ENCODE measurements at places on chromosomes 1 and 21.

DNA sequence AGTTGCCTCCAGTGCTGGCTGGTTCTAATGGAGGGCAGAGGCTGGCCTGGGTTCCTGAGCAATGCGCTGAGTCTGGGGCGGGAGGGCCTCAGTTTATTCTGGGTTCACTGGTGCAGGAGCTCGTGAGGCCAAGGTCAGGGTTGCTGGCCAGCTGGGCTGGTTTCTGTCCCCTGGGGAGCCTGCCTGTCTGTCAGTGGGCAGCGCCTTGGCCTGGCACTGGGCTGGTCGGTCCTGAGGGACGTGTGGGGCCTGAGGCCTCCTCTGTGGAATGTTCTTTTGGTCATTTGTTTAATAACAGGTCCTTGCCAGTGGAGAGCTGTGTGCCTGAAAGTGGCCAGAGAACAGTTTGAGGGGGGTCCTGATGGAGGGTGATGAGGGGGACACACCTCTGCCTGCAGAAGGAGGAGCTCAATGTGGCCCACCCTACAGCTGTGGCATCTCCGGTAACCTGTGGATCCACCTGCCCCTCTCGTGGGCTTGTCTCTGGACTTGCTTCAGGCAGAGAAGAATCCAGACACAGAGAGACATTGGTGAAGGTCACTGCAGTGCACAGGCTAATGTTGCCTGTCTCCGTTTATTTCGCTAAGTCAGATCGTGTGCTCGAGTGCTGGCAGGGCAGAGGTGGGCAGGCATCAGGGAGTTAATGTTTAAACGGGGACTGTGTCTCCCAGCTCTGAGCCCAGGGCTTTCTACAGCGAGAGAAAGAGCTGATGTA lies 34.6 kb downstream of the COQ8A start:
- DNase-seq = no peak

DNA sequence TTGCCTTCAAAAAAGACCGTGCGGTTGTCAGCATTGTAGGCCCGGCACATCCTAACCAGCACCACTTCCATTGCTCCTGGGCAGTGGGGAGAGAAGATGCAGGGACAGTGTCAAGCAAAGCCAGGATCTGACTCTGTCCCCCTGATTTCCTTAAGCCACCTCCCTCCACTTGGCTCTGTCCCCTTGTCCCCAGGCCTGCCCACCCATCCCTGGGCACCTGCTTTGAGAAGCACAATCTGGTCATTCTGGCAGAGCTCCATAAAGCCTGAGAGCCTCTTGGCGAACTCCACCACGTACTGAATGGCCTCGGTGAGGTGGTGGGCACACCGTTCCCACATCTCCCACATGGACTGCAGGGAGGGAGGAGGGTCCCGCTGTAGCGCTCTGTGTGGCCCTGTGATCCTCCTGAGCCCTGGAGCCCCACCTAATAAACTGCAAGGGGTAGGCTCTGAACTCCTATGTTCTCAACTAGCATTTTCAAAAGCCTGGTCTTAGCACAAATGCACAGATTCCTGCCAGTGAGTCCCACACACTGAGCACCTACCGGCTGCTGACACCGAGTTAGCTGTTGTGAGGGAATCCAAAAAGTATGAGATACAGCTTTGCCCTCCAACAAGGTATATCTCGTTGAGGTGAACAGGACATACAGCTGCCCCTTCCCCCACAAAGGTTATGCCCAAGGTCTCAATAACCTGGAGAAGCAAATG lies 8.2 kb upstream of the LINGO4 start:
- DNase-seq = no peak

- no peak for DNase-seq
Observed at GRCh38 chr1:160620942-160621632, 25.8 kb downstream of the SLAMF1 start.

DNA sequence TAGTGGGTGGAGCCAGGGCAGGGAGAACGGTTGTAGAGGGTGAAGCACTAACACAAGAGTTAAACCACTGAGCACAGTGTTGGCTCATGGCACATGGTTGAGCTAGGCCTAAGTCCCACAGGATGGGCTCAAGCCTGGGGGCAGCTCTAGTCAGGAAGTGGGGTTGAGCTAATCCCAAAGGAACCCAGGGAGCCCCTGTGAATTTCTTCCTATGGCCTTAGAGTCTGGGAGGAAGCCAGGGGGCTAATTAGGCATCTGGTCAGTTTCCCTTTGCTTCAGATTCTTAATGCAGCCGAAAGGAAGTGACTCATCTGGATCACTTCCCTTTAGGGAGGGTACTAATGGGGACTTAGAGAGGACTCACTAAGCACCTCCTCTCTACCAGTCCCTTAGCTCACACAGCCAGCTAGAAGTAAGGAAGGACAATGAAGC lies 10.1 kb downstream of the CFAP45 start:
- no peak for DNase-seq

- DNase-seq = no peak
Observed at GRCh38 chr1:223553957-223554356, 111.5 kb downstream of the CAPN8 start.

DNA sequence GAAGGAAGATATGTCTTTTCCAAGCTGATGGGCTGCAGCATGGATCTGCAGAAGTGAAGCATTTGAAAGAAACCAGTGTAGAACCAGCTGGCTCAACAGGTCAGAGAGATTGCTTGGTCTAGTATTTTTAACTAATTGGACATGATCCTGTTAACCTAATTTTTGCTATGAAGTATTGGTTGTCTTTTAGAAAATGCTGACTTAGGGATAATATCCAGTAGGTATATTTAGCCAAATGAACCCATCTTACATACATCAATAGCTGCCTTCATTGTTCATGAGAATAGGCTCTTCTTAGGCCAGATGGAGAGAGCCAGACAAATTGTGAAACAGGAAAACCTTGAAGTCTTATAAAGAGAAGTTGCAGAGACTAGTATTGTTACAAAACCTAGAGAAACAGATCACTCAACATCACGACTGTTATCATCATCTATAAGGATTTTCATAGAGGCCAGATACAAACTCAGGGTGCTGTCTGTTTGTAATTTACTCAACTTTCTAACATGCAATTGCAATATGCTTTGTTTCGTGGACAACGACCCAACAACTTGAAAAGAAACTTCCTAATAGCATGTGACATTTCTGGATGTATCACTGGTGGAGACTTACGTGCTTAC lies 148.2 kb downstream of the DISC1 start:
- no peak for DNase-seq

GRCh38 chr1:90144820-90145219 lies 149.9 kb downstream of the ZNF326 start:
- DNase-seq = no peak

DNA sequence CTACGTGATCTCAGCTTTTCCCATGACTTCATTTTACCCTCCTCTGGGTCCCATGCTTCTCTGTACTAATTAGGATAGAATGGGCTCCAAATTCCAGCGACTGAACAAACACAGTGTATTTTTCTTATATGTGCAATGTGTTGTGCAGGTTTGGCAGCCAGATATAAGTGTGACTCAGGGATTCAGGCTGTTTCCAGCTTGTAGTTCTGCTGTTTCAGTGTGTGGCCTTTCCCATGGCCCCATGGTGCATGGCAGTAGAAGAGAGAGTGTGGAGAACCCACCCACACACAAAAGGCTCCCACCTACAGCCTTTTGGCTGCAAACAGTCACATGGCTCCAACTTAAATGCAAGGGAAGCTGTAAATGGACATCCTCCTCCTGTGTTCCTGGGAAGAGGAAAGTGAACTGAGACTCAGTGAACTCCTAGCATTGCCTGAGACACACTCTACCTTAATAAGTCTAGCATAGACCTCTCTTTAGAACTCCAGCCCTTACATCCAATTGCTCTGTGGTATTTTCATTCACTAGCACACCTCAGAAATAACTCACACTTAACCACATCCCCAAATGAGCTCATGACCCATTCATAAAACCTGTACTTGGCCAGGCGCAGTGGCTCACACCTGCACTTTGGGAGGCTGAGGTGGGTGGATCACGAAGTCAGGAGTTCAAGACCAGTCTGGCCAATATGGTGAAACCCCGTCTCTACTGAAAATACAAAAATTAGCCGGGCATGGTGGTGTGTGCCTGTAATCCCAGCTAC lies 58.7 kb downstream of the KIAA0040 start:
- DNase-seq = no peak

DNA sequence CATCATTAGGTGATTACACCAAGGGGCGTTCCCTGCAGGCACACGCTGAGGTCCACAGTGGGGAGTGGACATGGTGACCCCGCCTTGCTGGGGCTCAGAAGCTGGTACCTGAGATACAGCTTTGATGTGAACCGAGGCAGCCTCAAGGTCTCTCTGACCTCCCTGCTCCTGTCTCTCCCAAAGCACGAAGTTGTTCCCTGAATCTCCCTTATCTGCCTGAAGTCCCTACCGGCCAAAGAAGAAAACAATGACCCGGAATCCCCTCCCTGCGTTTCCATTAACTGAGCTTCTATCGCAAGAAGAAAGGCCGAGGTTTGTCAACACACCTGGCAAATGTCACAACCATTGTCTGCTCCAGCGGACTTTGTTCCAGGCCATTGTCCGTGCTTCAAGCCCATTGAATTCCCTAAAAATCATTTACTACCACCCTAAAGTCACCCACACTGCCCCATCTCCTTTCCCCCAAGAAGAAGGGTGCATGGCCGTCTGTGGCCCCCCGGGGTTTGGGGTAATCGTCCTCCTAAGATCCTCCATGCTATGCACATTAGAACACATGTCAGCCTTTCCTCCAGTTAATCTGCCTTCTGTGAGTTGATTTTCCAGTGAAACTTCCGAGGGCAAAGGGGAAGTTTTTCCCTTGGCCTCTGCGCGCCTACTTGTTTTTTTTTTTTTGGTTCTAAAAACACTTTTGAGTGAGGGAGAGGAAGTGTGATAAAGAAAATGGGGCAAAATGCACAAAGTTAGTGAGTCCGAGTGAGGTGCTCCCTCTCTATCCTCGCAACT lies 48.1 kb upstream of the COL18A1 start:
- no peak for DNase-seq

GRCh38 chr21:37139902-37140301 lies 66.8 kb downstream of the TTC3 start:
- DNase-seq = no peak

DNA sequence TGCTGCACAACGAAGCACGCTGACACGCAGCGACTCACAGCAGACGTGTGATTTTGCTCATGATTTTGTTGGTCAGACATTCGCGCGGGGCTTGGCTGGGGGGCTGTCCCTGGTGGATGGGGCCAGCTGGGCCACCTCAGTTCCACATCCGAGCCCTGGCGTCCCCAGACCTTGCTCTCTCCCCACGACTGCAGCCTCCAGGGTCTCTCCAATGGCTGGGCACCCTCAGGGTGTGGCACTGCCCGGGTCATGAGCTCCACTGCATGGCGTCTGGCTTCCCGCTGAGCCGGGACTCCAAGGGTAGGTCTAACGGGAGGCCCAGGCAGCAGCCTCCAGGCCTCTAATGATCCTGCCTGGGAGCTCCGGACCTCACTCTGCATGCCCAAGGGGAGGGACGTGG lies 173.0 kb upstream of the AJAP1 start:
- DNase-seq = no peak

DNA sequence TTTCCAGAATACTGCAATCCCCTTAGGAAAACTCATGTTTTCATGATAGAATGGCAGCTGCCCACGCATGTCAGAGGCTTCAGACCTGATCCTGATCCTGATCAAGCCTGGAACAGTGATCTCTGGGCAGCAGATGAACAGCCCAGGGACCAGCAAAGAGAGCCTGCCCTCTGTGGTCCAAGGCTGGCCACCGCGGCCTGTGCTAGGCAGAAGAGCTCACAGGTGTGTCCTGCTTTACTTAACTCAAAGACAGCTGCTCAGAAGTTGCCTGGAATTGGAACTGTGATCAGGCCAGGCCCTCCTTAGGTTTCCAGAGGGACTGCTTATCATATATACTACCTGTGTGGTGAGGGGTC lies 21.2 kb upstream of the BCAR3 start:
- DNase-seq = no peak

- no peak for DNase-seq
Observed at GRCh38 chr21:37631319-37632117, 264.9 kb downstream of the DYRK1A start.

DNA sequence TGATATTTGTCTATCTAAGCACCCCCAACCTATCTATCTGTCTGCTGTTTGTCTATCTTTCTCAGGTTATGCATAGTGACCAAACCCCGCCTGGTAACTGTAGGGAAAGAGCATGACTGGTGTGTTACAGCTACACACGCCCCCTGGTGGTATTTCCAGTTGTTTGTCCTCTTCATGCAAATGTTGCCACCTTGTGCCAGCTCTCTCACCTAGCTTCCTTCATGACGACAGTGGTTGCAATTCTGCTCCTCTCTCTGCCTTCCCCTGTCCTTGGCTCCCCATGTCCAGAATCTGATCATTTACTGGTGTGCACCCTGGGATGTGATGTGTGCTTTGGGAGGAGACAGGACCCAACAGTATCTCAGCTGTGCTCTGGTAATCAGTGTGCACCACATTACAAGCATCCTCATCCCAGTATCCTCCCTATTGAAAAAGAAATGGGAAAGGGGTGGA lies 8.1 kb upstream of the INKA2 start:
- peak; percentile 78 for DNase-seq

- DNase-seq = no peak
Observed at GRCh38 chr1:64163970-64164369, 39.5 kb upstream of the UBE2U start.

GRCh38 chr1:37560401-37561132 lies 3.8 kb downstream of the DNALI1 start:
- no peak for DNase-seq

DNA sequence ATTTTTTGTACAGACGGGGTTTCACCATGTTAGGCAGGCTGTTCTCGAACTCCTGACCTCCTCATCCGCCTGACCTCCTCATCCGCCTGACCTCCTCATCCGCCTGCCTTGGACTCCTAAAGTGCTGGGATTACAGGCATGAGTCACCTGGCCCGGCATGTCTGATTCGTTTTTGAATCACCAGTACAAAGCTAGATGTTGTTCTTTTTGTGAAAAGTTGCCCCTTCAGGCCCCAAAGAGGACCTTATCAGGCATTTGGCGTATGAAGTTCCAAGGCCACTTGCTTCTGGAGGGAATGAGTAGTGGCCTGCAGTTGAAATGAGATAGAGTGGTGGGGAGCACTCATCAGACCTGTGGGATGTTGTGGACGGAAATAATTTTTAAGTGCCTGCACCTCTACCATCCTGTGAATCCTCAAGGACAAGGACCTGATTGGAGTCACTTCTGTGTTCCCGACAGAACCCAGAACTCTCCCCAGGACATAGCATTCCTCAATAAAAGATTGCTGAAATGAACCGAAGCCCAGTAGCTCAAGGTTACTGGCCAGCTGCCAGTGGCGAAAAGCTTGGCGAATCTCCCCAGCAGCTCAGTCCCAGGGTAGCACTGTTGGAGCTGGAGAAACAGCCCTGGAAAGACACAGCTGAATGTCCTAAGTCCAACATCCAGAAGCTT lies 50.1 kb downstream of the NDUFS5 start:
- DNase-seq = no peak

- no peak for DNase-seq
Observed at GRCh38 chr1:26391450-26391849, 18.9 kb upstream of the ZNF683 start.

GRCh38 chr1:14707531-14708445 lies 109.3 kb downstream of the KAZN start:
- no peak for DNase-seq

- DNase-seq = no peak
Observed at GRCh38 chr1:156801409-156802121, 15.1 kb downstream of the SH2D2A start.

All from stimulated activated CD4-positive, alpha-beta T cell treated with anti-CD3 and anti-CD28 coated beads, Interleukin-4, amount 100 ng/mL, for 48 hours (primary cell).